ENCODE measurements at places on chromosomes 7 and 10. TPM values are rescaled to one million over a fixed set of nuclear protein-coding genes. Genes with fewer than 3 reads are reported as not detected.
A peak's percentile ranks its signal among the peaks of the same experiment; 100 is the strongest.

DNA sequence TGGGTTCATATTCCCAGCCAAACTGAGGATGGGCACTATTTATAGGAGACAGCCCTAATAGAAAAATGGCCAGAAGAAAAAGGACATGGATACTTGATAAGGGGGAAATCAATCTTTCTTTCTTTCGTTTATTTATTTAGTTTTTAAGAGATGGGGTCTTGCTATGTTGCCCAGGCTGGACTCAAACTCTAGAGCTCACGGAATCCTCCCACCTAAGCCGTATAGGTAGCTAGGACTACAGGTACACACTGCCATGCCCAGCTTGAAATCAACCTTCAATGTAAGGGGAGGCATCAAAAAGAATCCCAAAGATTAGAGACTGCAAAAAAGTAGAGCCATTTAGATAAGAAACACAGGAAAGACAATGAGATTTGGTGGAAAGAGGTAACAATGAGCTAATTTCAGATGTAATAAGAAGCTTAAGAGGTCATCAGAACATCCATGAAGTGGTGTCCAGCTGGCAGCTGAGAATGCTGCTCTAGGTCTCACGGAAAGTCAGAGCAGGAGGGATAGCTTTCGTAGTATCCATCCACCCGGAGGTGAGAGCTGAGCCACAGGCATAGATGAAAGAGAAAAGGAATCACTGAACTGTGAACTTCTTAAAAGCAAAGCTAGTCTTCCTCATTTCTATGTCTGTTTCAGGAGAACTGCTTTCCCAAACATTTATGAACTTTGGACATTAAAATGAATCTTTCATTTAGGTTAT lies 10.5 kb upstream of the ABLIM1 start:
- H3K36me3 ChIP-seq = no peaks in the 10 kb centered on the region
- H3K4me1 ChIP-seq = peaks cover 3% of the 10 kb centered on the region
- no peak overlapping the region for H3K4me3 ChIP-seq
- no peak for DNase-seq
- H3K27ac ChIP-seq = no peak overlapping the region
- no peaks in the 10 kb centered on the region for H3K27me3 ChIP-seq

GRCh38 chr10:24382045-24382444 lies 173.1 kb downstream of the KIAA1217 start:
- peaks cover 4% of the 10 kb centered on the region for H3K36me3 ChIP-seq
- H3K4me3 ChIP-seq = no peak overlapping the region
- H3K4me1 ChIP-seq = peaks cover 28% of the 10 kb centered on the region
- H3K27me3 ChIP-seq = no peaks in the 10 kb centered on the region

Gene CARD11
- total RNA-seq = 0.29 TPM

GRCh38 chr10:97849103-97849686 lies 448 bp upstream of the GOLGA7B start:
- peak overlapping the region; percentile 72 for H3K4me3 ChIP-seq
- peaks cover 31% of the 10 kb centered on the region for H3K4me1 ChIP-seq
- H3K27ac ChIP-seq = peak overlapping the region; percentile 42
- H3K36me3 ChIP-seq = no peaks in the 10 kb centered on the region

- no peak overlapping the region for H3K4me3 ChIP-seq
- no peaks in the 10 kb centered on the region for H3K4me1 ChIP-seq
- no peak for DNase-seq
- no peaks in the 10 kb centered on the region for H3K36me3 ChIP-seq
Measured at GRCh38 chr7:141451232-141451631, 100.0 kb upstream of the AGK start.

Data from suprapubic skin (tissue), 4 donors.